ENCODE measurements at places on chromosomes 2 and 18.

GRCh38 chr18:72762515-72763122 lies 105.2 kb downstream of the NETO1 start:
- DNase-seq, result peak; percentile 65

- DNase-seq, result no peak
These were observed 95.4 kb downstream of the CTAGE1 start for GRCh38 chr18:22322243-22322691.

DNA sequence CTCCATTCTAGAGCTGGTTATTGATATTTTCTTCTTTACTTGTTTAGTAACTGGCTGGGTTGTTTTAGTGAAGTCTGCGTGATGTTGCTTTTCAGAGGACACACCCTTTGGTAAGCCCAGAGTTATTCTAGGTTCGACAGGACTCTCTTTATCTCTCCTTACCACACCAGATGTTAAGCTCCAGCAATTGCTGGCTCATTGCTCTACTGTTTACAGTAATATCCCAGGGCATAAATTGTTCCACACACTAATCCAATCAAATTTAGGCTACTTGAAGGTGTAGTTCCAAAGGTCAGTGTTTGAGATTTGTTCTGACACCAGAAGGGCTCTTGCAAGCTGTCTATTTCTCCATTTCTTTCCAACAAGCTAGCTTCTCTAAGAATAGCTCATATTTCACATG lies 506.6 kb downstream of the NR4A2 start:
- peak; percentile 6 for DNase-seq

GRCh38 chr2:105782646-105783045 lies 37.9 kb downstream of the NCK2 start:
- no peak for DNase-seq

DNA sequence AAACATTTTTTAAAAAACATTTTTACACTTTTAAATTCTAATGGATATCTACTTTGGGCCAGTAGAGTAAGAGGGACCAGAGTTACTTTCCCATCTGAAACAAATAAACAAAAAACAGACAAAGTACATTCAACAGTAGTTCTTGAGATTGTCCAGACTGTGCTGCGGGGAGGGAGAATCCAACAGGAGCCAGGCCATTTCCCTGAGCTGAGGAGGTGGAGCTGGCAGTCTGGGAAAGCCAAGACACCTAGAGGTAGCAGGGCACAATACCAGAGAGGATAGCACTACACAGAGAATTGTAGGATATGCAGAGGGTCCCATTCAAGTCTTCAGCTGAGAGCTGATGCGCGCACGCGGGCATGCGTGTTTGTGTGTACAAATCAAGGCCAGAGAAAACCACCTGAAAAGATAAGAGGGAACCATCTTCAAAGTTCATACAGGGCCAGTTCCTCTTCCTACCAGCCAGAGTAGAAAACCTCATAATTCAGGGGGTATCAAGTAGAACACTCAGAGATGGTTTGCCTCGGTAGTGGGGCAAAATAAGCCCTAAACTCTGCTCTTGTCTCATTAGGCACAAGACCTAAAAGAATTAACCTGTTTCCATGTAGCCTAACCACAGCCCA lies 44.0 kb downstream of the PTRHD1 start:
- DNase-seq, result no peak

DNA sequence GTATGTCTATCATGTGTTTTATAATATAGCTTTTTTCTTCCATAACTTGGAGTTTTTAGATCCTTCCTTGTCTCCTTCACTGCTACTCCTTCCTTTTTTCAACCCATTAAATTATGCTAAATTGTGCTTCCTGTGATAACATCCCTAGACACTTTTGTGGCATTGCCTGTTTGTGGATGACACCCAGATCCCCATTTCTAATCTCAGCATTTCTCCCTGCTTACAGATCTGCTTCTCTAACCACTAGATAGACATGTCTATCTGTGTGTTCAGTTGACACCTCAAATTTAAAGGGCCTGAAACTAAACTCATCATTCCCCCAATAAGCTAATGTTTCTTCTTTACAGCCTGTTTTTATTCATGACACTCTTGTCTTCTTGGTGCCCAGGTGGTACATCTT lies 244.8 kb downstream of the BABAM2 start:
- peak; percentile 25 for DNase-seq

GRCh38 chr2:85846411-85846810 lies 42.4 kb downstream of the ST3GAL5 start:
- DNase-seq, result no peak

DNA sequence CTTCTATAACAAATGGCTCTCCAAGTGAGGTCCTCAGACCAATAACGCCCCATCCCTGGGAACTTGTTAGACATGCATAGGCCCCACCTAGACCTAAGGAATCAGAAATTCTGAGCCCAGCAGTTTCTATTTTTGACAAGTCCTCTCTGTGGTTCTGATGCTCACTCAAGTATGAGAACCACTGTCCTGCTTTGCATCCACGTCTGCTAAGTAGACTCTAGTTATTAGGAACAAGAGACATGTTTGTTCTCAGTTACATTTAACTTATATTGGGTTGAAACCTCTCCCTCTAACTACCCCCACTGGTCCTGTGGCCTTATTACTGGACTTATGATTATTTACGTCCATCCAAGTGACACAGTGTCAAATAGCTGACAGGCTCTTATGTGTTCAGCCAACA lies 70.3 kb downstream of the TMEM17 start:
- no peak for DNase-seq

DNA sequence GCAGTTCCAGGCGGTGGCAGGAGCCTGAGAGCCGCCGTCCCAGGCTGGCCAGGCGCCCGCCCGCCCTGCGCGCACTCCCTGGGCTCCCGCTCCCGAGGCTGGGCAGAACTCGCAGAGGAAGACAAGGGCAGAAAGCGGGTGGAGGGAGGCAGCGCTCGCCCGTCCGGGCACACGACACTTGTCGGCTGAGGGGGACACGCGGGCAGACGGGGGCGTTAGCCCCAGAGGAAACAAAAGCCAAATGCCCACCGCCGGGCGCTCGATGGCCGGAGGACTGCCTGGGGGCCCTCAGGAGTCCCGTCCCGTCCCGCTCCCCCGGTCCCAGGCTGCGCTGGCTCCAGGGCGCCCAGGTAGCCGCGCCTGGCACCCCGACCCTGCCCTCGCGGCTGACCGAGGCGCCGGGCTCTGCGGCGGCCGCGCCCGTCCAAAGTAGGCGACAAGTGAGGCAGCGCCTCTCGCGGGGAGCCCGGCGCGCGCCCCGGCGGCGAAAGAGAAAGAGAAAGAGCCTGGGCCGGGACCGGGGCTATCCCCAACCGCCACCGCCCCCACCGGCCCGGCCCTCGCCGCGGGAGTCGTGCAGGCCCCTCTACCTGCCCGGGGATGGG lies 491 bp downstream of the L3MBTL4 start:
- DNase-seq, result peak; percentile 11

GRCh38 chr2:96875498-96876268 lies 5.8 kb upstream of the SEMA4C start:
- DNase-seq, result no peak

DNA sequence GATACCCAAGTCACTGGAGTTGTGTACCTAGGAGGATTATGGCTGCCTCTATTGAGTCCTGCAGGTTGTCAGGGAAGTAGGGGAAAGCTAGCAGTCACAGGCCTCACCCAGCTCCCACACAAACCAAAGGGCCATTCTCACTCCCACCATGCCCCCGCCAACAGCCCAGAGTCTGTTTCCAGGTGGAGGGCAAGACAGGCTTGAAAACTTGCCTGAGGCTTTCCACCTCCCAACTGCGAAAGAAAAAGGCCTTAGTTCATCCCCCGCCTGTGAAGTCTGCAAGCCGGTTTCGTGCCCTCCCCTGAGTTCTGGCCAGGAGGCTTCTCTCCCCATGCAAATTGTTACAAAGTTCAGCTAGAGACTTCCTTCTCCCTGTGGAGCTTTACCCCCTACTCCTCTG lies 270.3 kb downstream of the TXNL1 start:
- no peak for DNase-seq

- no peak for DNase-seq
These were observed 19.8 kb downstream of the NEURL3 start for GRCh38 chr2:96485350-96485749.

DNA sequence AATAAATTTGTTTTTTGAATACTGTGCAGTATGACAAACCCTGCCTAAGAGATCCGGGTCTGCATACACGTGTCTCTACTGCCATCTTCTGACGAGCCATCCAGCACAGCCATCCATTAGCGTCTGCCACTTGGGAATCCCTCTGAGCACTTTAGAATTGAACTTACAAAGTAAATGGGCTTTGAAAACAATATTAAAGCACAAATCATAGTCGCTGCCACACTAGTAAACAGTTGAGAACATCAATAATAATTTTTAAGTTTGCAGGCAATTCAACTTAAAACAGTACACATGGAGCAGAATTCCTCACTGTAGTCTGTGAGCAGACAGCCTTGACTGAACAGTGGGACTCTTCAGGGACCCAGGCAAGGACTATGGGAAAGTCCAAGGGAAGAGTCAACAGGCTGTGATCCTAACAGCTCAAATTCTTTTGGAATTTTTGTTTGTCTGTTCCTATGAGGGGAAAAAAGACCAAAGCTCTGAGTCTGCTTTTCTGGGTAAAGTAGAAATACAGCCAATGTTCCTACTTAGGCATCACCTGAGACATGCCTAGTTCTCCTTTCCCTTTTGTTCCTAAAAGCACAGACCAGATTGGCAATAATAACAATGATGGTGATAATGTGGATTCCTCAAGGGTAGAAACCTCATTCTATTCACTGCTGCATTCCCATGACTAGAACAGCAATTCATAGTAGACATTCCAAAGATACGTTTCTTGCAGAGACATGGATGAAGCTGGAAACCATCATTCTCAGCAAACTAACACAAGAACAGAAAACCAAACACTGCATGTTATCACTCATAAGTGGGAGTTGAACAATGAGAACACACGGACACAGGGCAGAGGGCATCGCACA lies 92.9 kb downstream of the MREG start:
- DNase-seq, result peak; percentile 69

DNA sequence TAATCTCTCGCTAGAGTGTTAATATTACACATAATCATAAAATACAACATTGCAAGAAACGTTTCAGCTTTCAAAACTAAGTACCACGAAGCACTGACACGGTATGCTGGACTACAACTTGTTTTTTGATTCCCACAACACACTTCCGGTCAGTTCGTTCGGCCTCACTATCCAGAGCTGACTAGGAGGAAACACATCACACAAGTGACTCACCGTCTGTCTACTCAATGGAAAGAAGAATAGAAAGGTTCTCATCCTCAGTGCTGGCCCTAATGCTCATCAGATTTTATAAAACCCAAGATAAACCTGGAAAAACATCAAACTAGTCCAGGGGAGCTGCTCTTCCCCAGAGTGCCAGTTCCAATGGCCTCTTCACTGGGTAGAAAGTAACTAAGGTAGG lies 42.9 kb downstream of the ZNF385B start:
- DNase-seq, result no peak

GRCh38 chr2:5995832-5996231 lies 303.6 kb downstream of the SOX11 start:
- DNase-seq, result no peak

DNA sequence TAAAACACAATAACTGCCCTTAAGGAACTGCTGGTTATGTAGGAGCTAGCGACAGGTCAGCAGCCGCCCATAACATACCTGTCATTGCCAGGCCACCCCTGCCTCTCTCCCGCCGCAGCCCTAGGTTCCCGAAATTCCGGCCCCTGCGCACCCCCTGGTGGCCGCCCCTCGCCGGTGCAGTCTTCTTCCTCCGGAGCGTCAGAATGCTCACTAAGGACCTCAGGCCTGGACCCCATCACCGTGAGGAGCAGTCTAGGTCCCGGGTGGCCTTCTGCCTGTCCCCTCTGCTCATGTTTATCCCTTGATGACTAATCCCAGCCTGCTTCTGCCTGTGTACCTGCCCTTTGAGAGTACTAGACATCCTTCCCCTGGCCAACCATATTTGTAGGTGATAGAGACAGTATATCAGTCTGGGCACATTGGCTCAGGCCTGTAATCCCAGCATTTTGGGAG lies 115.7 kb upstream of the SLC1A4 start:
- DNase-seq, result peak; percentile 52

GRCh38 chr2:56376699-56377665 lies 193.2 kb downstream of the CCDC85A start:
- no peak for DNase-seq

GRCh38 chr2:221671515-221671914 lies 99.4 kb upstream of the EPHA4 start:
- DNase-seq, result no peak

DNA sequence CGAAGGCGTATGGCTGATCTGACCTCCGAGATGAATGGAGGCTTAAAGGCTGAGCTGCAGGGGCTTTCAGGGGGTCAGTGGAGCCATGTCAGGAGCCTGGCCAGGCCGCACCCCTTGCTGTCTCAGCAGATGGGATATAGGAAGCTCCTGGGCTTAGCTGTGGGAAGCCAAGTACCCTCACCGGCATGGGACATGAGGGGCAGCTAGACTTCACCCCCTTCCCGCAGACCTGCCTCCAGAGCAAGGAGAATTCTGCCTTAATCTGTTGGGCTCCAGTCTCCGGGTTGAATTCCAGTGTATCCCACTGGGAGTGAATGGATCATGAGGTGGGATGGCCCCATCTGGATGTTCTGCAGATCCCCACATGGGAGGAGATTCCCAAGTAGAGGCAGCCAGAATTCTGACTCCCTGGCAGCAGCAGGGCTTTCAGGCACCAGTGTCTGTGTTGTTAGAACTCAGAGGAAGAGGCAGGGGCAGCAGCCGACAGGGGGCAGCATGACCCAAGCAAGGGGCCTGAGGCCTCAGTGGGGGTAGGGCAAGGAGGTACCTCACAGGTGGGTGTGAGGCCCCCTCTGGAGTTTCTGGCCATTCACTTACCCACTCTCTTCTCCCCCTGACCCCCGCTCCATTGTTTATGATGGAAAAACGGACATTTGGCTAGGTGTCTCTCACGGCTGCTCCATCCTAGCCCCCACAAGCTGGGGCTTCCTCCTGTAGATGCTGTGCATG lies 19.1 kb downstream of the CAPG start:
- peak; percentile 62 for DNase-seq

DNA sequence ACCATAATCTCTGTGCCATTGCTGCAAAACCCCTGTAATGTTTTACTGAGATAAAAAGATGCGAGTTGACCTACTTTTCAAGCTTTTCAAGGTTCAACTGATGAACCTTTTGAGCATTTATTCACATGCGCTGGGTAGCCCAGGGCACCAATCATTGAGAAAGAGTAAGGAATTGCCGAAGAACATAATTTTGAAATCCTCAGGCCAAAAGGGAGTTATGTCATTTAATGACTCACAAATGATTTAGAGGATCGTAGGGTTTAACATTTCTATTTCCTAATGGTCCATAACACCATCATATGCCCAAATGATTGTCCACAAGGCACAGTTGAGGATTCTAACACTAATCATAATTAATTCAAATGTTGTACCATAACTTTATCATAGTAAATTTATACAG lies 20.2 kb upstream of the DLX1 start:
- DNase-seq, result no peak

All from hematopoietic multipotent progenitor cell treated with erythropoietin and hydrocortisone succinate and interleukin-3 and kit ligand, for 8 days (in vitro differentiated cells).